ENCODE measurements at places on chromosomes 6 and 20. TPM values are rescaled to one million over a fixed set of nuclear protein-coding genes. Genes with fewer than 3 reads are reported as not detected.

DNA sequence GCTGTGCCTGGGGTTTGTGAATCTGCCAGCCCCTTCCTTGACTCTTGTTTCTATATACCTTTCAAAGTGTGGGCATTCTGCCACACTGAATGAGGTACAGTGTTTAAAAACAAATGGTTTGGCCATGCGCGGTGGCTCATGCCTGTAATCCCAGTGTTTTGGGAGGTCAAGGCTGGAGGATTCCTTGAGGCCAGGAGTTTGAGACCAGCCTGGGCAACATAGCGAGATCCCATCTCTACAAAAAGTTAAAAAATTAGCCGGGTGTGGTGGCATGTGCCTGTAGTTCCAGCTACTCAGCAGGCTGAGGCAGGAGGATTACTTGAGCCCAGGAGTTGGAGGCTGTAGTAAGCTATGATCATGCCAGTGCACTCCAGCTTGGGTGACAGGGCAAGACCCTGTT lies 5.8 kb downstream of the FAM83D start:
- no peak overlapping the region for H3K27ac ChIP-seq
- no peak for DNase-seq
- peaks cover 8% of the 10 kb centered on the region for H3K4me1 ChIP-seq
- H3K4me3 ChIP-seq: no peak overlapping the region
- no peaks in the 10 kb centered on the region for H3K27me3 ChIP-seq

ALDH5A1 gene
- 0.86 TPM for total RNA-seq

- peaks cover 46% of the 10 kb centered on the region for H3K27me3 ChIP-seq
- DNase-seq: no peak
- no peaks in the 10 kb centered on the region for H3K4me1 ChIP-seq
Measured at GRCh38 chr6:32402812-32403211, 4.2 kb downstream of the BTNL2 start.

CST2 gene
- 5.6 TPM for total RNA-seq

FOXC1 gene
- total RNA-seq: 11.1 TPM

GRCh38 chr6:159973951-159974350 lies 5.1 kb downstream of the IGF2R start:
- H3K4me3 ChIP-seq: no peak overlapping the region
- H3K4me1 ChIP-seq: peaks cover 22% of the 10 kb centered on the region
- H3K27me3 ChIP-seq: no peaks in the 10 kb centered on the region

DNA sequence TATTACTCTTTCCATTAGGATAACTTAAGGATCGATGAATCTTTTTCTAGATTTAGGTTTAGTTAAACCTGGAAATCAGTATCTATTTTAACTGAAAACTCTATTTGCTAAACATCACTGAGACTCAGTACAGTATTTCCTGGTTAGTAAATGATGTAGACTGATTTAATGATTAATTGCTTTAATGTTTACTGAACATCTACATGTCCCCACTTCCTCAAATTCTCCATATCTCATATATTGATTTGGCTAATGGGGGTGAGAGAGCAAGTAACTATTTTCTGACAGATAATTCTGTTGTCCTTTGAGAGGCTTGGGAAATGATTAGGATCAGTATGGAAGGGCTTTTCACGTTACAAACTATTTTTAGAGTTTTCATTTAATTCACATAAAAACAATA lies 10.3 kb downstream of the MKKS start:
- no peak overlapping the region for H3K27ac ChIP-seq
- no peaks in the 10 kb centered on the region for H3K36me3 ChIP-seq
- DNase-seq: no peak
- no peaks in the 10 kb centered on the region for H3K27me3 ChIP-seq
- H3K4me1 ChIP-seq: no peaks in the 10 kb centered on the region

DNA sequence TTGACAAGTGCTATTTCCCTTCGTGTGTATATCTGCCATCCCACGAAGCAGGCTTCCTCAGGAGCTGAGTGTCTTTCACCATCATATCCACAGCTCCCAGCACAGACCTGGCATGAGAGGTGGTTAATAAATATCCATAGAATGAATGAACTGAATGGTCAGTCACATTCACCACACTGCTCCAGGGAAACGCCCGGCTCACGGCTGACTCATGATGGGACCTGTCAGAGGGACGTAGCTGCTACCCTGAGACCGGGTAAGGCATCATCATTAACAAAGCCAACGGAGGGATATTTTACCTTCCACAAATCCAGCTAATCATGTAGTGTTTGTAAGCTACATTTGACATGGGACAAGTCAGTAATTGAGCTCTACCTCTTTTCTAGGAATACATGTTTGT lies 12.5 kb downstream of the AGPAT4 start:
- no peak overlapping the region for H3K27ac ChIP-seq
- H3K36me3 ChIP-seq: no peaks in the 10 kb centered on the region
- H3K4me3 ChIP-seq: no peak overlapping the region
- H3K4me1 ChIP-seq: peaks cover 16% of the 10 kb centered on the region
- DNase-seq: peak; percentile 59
- H3K27me3 ChIP-seq: no peaks in the 10 kb centered on the region

DNA sequence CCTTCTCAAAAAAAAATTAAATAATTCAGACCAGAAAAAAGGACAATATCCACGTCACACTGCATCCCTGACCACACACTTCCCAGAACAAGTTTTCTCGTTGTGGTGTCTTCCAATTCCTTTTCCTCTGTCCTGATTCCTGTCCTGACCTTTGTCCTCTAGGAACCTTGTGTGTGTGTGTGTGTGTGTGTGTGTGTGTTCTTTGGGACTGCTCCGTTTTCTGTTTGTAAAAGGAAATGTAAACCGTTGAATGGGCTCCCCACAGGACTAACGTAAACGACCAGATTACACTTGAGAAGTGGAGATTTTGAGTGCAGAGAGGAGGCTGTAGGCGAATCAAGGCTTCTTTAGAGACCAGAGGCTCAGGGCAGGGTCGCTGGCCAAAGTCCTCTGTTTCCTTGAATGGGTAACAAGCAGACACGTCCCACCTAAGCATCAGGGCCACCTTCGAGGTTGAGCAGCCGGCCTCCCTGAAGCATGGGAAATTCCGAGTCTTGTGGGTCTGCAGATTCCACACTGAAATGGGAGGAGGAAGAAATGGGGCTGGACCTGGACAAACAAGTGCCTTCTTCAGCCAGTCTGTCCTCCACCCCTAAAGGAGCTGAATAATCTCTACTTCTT lies 7.3 kb downstream of the ZBTB46 start:
- no peak for DNase-seq
- H3K27ac ChIP-seq: no peak overlapping the region
- H3K4me3 ChIP-seq: no peak overlapping the region
- no peaks in the 10 kb centered on the region for H3K27me3 ChIP-seq
- peaks cover 4% of the 10 kb centered on the region for H3K4me1 ChIP-seq

MEP1A gene
- not detected for total RNA-seq

DNA sequence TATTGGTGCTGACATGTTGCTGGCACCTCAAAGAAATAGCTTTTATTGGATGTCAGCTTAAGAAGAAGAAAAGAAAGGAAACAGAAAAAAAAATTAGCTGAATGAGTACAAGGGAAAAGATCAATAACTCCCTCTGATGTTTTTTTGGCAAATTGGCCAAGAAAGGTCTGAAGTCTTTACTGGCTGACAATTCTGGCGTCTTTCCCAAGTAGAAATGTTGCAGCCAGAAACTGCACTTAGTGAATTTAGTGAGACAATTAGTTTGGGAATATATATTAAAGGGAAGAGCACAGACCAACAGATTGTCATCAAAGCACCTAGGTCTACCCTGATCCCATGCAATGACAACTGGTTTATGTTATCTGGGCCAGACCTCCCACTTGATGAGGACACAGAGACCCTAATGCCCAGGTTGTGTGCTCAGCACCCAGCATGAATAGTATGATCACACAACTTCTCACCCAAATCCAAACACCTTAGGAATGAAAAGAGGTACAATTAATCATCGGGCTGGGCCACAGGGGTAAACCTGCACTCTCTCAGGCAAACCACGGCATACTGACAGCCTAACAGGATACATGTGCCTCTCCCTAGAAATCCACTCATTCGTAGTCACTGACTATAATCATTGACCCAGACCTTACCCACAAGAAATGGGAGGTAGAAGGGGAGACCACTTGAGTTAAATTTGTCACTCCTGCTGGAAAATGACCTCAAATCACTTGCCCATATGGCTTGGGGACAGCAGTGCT lies 612.3 kb upstream of the ARID1B start:
- H3K27ac ChIP-seq: no peak overlapping the region
- H3K4me3 ChIP-seq: no peak overlapping the region
- no peaks in the 10 kb centered on the region for H3K36me3 ChIP-seq
- H3K4me1 ChIP-seq: no peaks in the 10 kb centered on the region

DNA sequence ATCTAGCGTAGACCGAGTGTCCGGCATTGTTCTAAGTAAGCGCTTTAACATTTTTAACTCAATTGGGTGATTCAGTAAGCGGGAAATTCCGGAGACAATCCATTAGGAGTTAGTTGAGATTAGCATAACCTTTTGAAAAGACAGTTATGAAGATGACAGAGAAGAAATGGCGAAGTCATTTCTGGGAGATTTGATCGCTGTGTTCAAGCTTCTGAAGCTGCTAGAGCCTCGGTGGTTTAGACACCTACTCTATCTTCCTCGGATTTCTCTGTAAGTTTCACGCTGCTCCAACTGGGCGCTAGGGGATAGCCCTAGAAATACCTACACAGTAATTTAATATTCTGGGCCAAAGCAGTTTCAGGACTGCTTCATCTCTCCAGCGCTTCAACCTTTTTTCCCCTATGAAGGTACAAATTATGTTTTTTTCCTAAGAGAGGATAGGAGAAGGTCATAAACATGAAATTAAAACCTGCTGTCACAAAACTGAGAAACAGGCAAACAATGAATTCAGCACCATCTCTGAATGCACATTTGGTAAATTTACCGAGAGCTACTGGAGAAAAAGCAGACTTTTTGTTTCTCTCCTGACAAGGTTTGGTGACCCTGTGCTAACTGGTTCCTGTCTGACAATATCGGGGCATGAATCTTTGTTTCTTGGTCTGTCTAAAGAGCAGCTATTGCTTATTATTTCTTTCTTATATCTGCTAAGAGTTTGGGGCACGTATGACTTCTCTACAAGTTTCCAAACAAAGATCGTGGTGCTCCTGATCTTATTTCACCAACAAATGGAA lies 22.4 kb downstream of the ZNF311 start:
- no peaks in the 10 kb centered on the region for H3K27me3 ChIP-seq
- peaks cover 23% of the 10 kb centered on the region for H3K4me1 ChIP-seq
- peak overlapping the region; percentile 45 for H3K27ac ChIP-seq
- no peaks in the 10 kb centered on the region for H3K36me3 ChIP-seq
- peak; percentile 80 for DNase-seq

DNA sequence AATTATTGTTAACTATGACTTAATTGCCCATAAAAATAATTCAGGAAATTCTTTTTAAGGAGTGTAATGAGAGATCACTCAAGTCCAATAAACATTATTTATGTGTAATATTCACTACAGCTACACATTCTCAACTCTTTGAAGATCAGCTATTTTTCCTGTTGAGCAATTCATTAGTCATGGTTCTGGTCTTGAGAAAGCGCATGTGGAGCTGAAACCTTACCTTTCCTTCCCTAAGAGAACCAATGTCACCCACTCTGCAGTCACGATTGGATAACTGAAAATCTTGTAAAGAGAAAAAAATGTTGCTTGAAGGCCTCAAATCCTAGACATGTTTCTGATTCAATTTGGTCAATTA lies 736.9 kb upstream of the MARCKS start:
- H3K27me3 ChIP-seq: no peaks in the 10 kb centered on the region
- H3K36me3 ChIP-seq: peaks cover 4% of the 10 kb centered on the region
- DNase-seq: peak; percentile 93
- H3K27ac ChIP-seq: peak overlapping the region; percentile 74
- no peak overlapping the region for H3K4me3 ChIP-seq

- no peaks in the 10 kb centered on the region for H3K36me3 ChIP-seq
- no peak overlapping the region for H3K27ac ChIP-seq
- no peaks in the 10 kb centered on the region for H3K27me3 ChIP-seq
Measured at GRCh38 chr6:48116699-48117645, 6.0 kb upstream of the PTCHD4 start.

INSM1 gene
- total RNA-seq: not detected

- H3K36me3 ChIP-seq: no peaks in the 10 kb centered on the region
- no peak overlapping the region for H3K27ac ChIP-seq
- H3K27me3 ChIP-seq: 0 out of 2 replicates have a peak, but pooled peaks cover 10% of the 10 kb centered on the region
- no peaks in the 10 kb centered on the region for H3K4me1 ChIP-seq
- DNase-seq: peak; percentile 25
- H3K4me3 ChIP-seq: no peak overlapping the region
Measured at GRCh38 chr20:11867291-11867919, 50.3 kb upstream of the BTBD3 start.

- H3K27ac ChIP-seq: no peak overlapping the region
- H3K4me1 ChIP-seq: no peaks in the 10 kb centered on the region
- DNase-seq: no peak
- no peak overlapping the region for H3K4me3 ChIP-seq
- no peaks in the 10 kb centered on the region for H3K27me3 ChIP-seq
Measured at GRCh38 chr20:32647606-32648005, 26.1 kb downstream of the C20orf203 start.

DNA sequence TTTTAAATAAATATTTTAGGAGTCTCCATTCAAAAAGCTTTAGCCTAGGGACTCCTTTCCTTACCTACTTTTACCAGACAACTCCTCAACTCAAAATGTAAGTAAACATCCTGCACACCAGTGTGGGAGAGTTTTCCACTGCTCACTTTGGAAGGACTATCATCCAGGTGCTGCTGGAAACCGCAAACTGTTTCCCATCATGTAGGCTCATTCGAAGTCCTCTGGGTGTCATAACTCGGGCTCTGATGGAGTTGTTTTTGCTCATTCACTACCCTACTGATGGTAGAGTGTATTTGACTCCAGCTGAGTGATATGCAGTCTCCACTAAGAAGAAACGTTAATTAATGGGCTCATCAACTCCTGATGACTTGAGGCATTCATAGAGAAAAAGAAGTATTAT lies 136.5 kb upstream of the AKAP12 start:
- DNase-seq: no peak
- H3K4me1 ChIP-seq: no peaks in the 10 kb centered on the region

SLC17A2 gene
- total RNA-seq: not detected

DNA sequence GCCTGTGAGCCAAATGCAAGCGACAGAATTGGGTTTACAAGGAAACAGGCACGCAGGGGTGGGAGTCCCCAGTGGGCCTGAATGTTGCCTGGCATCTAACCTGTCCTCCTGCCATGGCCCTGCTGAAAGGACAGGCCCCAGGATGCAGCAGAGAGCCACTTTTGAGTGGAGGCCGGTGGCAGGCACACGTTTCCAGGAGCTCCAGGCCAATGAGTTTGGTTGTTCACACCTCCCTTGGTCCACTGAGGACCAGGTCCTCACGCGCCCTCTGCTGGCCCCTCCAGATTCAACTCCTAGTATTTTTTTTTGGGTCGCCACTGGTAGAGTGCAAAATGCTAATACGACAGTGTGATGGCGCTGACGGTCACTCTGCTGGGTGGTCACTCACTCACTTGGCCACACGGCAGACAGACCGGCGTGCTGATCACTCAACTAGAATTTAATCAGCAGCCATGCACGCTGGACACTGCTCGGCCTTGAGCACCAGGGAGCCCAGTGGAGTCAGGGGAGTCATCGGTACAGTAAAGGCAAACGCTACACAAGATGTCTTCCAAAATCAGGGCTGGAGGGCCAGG lies 81.7 kb upstream of the NFATC2 start:
- no peak overlapping the region for H3K27ac ChIP-seq
- no peaks in the 10 kb centered on the region for H3K36me3 ChIP-seq
- H3K4me1 ChIP-seq: no peaks in the 10 kb centered on the region
- H3K4me3 ChIP-seq: no peak overlapping the region

Data from GM23248 (cell line).